ENCODE measurements at places on chromosomes 11 and 22.

DNA sequence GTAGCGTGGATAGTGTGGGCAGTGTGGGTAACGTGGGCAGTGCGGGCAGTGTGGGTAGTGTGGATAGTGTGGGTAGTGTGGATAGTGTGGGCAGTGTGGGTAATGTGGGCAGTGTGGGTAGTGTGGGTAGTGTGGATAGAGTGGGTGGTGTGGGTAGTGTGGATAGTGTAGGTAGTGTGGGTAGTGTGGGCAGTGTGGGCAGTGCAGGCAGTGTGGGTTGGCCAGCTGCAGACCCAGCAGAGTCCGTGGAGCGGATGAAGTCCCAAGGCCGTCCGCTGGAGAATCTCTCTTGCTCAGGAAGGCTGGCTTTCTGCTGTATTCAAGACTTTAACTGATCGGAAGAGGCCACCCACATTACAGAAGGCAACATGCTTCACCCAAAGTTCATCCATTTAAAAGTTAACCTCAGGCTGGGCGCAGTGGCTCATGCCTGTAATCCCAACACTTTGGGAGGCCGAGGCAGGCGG, 26.1 kb upstream of the KRTAP5-6 start:
- no peak for DNase-seq

- DNase-seq, result no peak
Measured at GRCh38 chr22:19890502-19891316, 36.0 kb upstream of the GNB1L start.

DNA sequence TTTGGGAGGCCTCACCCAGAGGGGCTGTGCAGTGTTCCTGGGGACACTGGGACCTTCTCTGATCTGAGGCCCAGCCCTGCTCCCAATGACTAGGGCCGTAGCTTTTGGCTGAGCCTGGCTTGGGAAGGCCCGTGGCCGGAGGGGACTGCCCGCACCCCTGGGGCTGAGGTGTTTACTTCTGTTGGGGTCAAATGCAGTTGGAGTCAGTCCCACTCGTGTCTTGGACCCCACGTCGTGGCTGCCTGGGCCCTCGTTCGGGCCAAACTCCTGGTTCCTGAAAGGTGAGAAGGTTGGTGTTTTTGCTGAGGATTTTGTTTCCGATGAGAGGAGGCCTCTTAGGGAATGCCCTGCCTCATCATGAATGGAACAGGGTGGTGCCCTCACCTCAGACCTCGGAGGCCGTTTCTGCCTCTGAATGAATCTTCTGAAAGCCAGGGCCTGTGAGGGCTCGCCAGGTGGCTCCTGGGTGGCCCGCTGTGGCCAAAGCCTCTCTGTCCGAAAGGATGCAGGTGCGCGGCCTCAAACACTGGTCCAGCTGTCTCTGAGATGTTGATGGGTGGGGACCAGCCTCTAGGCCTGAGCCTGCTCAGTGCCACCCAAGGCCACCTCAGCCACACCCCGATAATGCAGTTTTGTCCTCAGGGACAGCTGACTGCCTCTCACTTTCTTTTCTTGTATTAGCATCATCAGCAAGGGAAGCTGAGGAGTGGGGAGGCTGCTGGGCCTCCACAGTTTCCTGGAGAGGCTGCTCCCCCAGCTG, 40.3 kb upstream of the A4GALT start:
- DNase-seq, result no peak

DNA sequence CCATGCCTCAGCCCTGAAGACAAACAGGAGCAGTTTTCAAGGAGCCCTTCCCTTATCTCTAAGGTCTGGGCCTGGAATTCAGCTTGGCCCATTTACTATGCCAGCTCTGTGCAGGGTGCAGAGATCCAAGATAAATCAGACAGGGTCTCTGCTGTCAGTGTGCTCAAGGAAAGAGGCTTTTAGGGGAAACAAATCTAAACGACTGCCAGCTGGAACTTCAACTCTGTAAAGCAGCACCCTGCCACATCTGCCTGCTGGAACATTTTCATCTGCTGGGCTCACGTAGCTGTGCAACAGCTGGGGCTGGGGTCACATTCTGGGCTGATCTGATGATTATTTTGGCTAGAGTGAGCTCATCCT, 19.8 kb upstream of the EHF start:
- peak; percentile 76 for DNase-seq

GRCh38 chr22:37803639-37804351, 3.9 kb upstream of the GCAT start:
- DNase-seq, result no peak

DNA sequence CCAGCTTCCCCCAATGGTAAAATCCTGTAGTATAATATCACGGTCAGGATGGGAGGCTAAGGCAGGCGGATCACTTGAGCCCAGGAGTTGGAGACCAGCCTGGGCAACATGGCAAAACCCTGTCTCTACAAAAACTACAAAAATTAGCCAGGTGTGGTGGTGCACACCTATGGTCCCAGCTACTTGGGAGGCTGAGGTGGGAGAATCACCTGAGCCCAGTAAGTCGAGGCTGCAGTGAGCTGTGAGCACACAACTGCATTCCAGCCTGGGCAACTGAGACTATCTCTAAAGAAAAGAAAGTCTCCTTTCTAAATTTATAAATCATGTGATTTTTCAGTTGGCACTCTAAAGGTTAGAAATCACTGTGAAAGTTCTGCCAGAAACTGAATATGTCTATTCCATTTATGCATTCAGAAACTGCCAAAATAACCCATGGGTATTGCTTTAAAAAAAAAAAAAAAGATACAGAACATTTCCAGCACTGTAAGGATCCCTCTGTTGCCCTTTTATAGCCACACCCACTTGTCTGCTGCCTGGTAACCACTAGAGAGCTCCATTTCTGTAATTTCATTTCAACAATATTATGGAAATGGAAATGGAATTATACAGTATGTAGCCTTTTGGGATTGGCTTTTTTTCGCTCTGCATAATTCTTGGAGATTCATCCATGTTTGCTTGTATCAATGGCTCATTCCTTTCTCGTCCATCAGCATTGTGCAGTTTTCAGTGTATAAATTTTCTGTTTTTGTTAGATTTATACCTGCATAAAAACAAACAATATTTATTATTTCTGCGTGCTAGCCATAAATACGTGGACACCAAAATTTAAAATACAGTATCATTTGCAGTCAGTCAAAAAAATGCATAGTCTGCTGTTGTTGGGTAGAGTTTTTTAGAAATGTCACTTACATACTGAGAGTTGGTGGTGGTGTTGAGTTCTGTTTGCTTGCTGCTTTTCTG, 9.4 kb downstream of the CDC45 start:
- DNase-seq, result no peak

DNA sequence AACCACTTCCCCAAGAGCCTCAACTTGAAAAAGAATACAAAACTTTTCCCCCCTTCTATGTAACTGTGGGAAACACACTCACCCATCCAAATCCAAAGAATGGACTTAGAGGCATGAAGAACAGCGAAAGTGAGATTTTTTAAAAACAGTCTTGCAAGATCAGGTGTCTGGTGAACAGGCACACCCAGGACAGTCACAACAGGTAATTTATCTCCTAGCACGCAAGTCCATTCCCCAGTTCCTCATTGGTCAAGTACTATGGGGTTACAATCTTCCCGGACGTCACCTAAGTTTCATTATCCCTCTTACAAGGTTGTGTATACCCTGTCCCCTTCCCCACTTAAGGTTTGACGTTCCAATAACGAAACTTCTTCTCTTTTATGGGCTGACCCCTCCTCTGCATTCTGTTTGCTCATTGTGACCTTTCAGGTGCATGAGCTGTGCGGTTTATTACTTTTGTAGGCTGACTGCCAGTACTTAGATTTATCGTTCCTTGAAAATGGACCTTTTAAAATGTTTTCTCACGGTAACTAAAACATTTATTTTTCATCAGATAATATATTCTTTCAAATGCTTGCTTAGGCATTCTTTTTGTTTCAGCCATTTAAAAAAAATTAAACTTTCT, 1401.9 kb downstream of the FAM181B start:
- no peak for DNase-seq

DNA sequence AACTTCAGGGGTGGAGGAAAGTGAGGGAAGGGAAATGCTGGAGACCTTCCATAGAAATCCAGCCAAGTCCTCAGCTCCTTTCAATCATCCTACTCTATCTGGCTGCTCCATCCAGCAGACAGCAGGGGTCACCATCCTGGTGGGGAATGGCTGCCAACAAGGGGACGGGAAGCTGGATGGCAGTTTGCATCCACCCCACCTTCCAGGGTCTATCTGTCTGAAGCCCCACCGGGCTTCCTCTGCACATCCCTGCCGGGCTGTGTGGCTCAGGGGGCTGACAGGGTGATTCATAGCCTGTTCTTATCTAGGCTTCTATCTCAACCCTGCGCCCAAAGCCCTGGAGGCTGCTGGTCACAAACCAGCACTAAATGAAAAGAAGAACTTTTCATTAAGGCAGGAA, 1.1 kb downstream of the SYTL2 start:
- no peak for DNase-seq

GRCh38 chr22:40396882-40397281, 26.5 kb downstream of the SGSM3 start:
- DNase-seq, result peak; percentile 86

DNA sequence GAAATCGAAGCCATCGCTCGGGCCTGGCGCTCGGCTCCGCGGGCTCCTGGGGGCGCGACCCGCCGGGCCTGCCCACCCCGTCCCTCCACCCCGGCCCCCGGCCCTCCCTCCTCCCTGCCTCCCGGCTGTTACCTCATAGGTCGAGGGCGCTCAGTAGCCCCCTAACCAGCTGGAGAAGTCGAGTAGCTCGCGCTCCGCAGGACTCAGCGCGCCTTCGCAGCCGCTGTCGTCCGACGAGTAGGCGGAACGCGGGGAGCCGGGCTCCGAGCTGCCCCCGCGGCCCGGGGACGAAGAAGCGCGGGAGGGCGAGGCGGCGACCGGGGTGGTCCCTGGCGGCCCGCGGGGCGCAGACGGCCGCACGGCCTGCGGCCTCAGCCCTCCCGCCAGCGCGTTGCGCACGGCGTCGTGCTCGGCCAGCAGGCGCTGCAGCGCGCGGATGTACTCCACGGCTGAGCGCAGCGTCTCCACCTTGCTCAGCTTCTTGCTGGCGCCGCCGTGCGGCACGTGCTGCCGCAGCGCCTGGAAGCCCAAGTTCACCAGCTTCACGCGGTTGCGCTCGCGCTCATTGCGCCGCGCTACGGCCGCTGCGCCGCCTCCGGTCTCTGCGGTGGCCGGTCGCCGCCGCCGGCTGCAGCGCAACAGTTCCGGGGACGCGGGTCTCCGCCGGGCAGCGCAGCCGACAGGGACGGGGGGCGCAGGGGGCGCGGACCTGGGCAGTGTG, 627 bp downstream of the ASCL2 start:
- DNase-seq, result peak; percentile 67

DNA sequence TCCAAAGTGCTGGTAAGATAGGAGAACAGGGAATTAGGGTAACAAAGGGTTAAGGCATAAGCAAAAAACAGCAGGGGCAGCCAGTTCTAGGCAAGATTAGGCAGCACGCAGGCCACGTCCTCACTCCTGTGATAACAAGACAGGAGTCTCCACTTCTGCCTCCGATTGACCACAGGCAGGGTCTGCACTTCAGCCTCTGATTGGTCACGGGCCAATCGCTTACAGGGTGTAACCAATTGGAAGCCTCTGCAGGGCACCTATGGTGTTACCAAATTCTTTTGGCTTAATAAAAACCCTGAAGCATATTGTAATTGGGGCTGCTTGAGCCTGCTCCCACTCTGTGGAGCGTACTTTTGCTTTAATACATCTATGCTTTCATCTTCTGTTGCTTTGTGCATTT, 12.2 kb upstream of the GSTP1 start:
- no peak for DNase-seq

- DNase-seq, result no peak
Measured at GRCh38 chr11:63212742-63213141, 30.7 kb downstream of the SLC22A25 start.

GRCh38 chr22:37742376-37743171, 45.7 kb downstream of the TRIOBP start:
- no peak for DNase-seq

- no peak for DNase-seq
Measured at GRCh38 chr22:46149512-46150033, 753 bp upstream of the PPARA start.

- DNase-seq, result no peak
Measured at GRCh38 chr11:83285151-83285770, 906 bp downstream of the CCDC90B start.

DNA sequence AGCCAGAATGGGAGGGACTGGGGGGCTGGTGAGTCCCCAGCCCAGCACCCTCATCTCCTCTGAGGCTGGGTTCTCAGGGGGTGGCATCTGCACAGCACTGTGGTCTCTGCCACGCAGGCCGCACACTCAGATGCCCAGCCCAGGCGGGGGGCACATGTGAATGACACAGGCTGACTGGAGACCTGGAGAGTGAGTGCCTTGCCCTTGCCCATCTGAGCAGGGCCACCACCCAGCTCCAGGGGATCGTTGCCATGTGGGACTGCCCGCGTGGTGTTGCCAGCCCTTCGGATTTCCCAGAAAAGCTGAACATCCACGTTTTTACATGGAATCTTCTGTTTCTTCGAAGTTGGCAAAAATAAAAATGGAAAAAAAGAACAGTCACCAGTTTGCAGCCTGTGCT, 18.9 kb downstream of the PRDM11 start:
- no peak for DNase-seq

GRCh38 chr11:58813693-58814092, 30.8 kb downstream of the GLYATL2 start:
- no peak for DNase-seq

- DNase-seq, result no peak
Measured at GRCh38 chr11:47332791-47333525, 19.5 kb downstream of the MYBPC3 start.

GRCh38 chr11:1138097-1138496, 19.7 kb upstream of the MUC5AC start:
- DNase-seq, result no peak

DNA sequence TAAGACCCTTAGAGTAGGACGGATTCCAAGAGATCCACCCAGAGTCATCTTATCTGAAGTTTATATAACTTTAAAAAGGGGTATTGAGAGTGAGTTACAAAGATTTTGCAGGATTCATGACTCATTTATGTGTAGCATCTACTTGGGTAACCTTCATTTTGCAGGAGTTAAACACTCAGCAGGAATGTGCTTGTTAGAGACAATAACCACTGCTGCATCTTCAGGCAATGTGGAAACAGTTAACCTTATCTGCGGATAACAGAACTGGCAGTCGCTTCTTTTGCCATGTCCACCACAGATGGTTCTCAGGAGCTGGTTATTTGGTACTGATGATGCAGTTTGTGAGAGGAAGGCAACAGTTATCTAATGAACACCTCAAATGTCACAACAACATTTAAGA, 417.9 kb upstream of the DDI1 start:
- no peak for DNase-seq

GRCh38 chr11:33438301-33438700, 181.1 kb downstream of the HIPK3 start:
- DNase-seq, result no peak

DNA sequence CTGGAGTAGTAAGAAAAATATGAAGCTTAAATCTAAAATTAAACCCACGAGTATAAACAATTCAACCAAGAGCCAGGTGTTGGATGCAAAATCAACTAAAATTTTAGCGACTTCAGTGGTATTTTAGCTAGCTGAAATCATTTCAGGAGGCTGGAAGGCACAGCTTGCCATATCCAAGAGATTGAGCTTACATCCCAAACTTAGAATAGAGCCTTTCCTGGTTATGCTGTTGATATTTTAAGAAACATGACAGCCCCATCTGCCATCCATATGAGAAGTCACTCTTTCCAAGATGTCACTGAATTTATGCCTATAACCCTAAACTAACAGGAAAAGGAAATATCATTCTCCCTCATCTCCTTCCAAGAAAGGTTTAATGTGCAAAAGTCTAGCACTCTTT, 334.0 kb downstream of the KCNA4 start:
- no peak for DNase-seq

GRCh38 chr11:33507356-33507755, 193.3 kb downstream of the C11orf91 start:
- no peak for DNase-seq
